Myocyte (in vitro differentiated cells): ENCODE measurements at places on chromosomes 16 and 17.
A peak's percentile ranks its signal among the peaks of the same experiment; 100 is the strongest.

- DNase-seq, result no peak
These were observed 4.3 kb upstream of the ITGA3 start for GRCh38 chr17:50051606-50052005.

DNA sequence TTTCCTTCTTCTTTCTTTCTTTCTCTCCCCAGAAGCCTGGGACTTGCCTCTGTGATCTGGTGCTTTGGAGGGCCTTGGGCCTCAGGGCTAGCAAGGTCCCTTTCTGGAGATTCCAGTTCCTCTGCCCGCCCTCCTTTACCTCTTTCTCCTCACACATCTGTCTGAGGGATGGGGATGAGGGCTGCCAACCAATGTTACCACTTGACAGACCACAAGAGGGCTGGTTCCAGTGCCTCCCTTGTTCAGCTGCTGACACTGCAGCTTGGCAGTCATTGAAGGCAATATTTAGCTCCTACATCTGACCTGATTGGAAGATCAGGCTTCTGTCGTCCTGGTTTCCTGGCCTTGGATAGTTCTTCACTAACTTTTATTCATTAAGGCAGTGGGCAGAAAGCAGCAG lies 3.6 kb upstream of the ZNF652 start:
- peak; percentile 90 for DNase-seq

GRCh38 chr17:63688396-63689020 lies 11.4 kb downstream of the LIMD2 start:
- no peak for DNase-seq

DNA sequence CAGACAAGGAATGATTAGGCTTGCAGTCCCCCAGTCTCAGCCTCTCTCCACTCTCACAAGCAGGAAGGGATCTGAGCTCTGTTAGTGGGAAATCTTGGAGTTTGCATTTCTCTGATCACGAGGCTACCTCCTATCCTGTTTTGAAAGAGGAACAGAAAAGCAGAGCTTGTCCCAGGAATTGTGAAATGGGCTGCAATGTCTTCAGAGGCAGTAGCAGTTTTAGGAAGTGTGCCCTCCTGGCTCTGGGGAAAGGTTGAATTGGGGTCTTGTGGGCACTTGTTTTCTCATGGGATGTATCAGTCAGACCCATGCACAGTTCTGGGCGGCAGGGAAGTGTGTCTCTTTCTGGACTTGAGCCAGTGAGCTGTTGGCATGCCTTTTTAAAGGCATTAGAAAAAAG lies 22.8 kb downstream of the NUP85 start:
- no peak for DNase-seq

- DNase-seq, result no peak
These were observed 71.6 kb downstream of the GSG1L start for GRCh38 chr16:27991876-27992275.

- DNase-seq, result no peak
These were observed 71.3 kb downstream of the KANSL1 start for GRCh38 chr17:46121841-46122485.

GRCh38 chr16:29985271-29985811 lies 10.1 kb downstream of the HIRIP3 start:
- no peak for DNase-seq

GRCh38 chr17:794876-795275 lies 12.7 kb downstream of the MRM3 start:
- peak; percentile 79 for DNase-seq

DNA sequence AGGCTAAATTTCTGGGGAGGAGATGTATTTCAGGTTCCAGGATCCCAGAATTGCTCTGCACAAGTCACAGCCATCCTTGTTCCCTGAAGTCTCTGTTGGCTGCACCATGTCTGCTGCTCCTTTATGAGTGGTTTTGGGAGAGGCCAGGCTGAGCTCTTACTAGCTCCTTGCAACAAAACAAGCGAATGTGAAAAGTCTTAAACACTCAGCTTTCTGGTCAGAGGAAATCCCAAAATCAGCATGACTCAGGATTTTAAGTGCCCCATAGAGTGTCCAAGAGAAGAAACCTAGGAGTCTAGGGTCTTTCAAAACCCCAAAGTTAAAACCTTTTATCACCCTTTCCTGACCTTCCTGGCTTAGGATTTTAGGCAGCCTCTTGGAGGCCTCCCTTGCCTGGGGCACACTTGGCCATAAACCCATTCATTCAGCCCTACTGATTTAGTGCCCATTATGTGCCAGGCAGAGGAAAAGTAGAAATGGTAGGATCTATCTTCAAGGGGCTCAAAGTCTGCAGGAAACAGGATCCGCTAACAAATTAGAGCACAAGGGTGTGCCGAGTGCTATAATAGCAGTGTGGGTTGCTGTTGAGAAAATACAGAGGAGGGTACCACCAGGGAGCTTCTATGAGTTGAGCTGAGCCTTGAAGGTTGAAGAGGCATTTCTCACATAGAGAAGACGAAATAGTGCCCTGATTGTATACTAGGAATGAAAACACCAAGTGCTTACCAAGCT lies 36.9 kb downstream of the SOST start:
- DNase-seq, result no peak

DNA sequence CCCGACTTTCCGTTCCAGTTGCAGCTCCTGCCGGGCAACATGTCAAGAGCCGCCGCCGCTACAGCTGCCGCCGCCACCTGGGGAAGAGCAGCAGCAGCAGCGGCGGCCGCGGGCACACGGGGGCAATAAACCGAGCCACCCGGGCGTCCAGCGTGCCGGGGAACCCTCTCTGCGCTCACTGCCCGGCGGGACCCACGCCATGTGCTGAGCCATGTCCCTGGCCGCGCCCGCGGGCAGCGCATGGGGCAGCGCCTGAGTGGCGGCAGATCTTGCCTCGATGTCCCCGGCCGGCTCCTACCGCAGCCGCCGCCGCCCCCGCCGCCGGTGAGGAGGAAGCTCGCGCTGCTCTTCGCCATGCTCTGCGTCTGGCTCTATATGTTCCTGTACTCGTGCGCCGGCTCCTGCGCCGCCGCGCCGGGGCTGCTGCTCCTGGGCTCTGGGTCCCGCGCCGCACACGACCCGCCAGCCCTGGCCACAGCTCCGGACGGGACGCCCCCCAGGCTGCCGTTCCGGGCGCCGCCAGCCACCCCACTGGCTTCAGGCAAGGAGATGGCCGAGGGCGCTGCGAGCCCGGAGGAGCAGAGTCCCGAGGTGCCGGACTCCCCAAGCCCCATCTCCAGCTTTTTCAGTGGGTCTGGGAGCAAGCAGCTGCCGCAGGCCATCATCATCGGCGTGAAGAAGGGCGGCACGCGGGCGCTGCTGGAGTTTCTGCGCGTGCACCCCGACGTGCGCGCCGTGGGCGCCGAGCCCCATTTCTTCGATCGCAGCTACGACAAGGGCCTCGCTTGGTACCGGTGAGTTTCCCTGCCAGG lies 604 bp downstream of the HS3ST3B1 start:
- DNase-seq, result no peak
